ENCODE measurements at places on chromosomes 6 and 20. TPM values are rescaled to one million over a fixed set of nuclear protein-coding genes. Genes with fewer than 3 reads are reported as not detected.

PRPH2 gene
- total RNA-seq: 1.6 TPM

- DNase-seq: no peak
Measured at GRCh38 chr6:152948150-152948768, 34.6 kb downstream of the FBXO5 start.

DNA sequence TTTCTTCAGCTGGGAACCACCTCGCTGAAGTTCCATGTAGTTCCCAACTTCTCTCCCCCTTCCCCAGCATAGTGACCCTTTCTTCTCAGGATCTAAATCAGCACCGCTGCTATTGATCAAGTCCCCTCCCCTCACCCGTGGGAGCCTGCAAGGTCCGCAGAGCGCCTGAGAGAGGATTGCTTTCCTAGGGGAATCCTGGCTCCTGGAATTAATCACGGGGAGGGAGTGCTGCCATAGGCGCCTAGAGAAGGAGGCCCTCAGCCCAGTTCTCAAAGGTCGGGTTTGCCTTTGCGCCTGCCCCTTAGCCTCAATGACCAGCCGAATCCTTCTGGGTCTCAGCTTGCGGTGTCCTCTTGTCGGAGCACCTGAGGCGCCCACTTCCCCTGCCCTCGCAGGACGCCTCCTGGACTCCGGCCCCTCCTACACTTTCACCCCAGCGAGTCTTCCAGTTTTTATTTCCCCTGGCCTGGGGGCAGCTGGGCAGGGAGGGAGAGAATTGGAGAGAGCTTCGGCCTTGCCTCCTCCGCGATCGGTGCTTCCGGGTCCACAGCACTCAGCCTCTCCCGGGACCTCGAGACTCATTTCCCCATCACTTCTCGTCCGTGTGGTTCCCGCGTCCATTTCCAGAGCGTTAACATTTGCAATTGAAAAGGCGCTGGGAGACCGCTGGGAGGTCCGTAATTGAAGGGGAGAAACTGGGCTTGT is 3.1 kb upstream of the NKX2-2 start:
- DNase-seq: no peak

GRCh38 chr20:50111120-50111828 is 1.7 kb downstream of the UBE2V1 start:
- no peak for DNase-seq

TNFRSF21 gene
- 9.1 TPM for total RNA-seq

DNA sequence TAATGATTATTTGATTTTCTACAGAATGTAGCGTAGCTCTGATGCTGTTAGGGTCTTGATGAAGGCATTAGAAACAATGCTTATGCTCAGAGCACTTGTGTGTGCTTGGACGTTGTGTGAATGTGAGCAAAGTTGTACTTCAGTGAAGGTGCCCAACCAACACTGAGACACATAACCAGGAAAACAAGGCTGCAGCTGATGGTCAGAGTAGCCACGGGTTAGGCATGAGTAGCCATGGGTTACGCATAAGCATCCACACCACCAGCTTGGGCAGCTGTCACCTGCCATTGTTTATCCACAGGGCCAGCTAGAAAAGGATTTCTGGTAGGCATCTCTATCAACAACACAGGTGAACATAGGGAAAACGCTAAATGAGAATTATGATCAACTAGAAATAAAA is 326.6 kb downstream of the NRN1 start:
- no peak for DNase-seq

DNA sequence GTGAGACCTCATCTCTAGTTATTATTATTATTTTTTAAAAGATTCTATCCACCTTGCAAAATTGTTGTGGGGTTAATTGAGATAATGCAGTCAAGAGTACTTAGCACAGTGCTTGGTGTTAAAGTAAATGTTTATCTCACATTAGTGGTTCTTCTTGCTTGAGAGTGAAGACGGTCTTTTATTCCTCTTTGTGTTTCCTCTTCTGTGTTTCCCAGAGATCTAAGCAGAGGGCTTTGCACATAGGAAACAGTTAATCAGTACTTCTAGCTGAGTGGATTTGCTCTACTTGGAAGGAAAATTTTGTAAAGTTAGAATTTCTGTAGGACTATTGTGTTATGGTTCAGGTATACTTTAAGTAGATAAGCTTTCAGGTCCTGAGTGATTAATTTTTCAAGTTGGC is 3.5 kb downstream of the ARMC2 start:
- DNase-seq: no peak

DNA sequence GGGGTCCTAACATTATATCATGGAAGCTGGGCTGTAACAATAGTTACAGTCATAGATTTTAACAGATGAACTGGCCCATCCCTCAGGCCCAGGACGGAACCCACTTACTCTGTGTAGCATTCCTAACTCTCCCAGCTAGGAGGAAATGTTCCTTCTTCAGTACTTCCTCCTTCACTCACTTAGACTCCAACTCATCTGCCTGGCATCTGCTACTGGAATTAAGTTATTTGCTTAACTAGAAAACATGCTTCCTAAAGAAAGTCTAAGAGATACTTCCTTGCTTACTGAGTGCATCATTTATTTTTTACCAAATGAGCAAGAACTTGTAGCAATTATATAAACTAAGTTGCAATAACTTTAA is 20.5 kb downstream of the GCLC start:
- no peak for DNase-seq

- no peak for DNase-seq
Measured at GRCh38 chr20:18794428-18794787, 19.2 kb upstream of the SCP2D1 start.

FLRT3 gene
- total RNA-seq: 0.65 TPM

TOMM6 gene
- 123 TPM for total RNA-seq

GRCh38 chr6:126764671-126765070 is 353.8 kb upstream of the RSPO3 start:
- DNase-seq: no peak

OR2J3 gene
- total RNA-seq: not detected

DNA sequence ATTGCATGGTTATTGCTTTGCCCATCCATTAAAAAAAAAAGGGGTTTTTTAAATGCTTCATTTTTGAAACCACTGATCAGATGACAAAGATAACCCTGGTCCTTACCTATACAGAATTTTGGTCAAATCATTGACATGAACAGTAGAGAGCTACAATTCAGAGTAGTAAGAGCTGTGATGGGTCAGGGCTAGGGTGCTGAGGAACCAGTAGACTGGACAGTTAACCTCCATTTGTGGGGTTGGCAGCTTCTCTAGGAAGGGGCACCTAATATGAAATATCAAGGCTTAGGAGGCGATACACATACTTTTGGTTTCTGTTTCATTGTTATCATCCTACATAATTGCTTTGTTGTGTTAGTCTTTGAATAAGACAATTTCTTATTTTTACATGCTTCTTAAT is 55.1 kb downstream of the ORC3 start:
- no peak for DNase-seq

GRCh38 chr6:56516003-56516402 is 126.7 kb downstream of the DST start:
- DNase-seq: no peak

- no peak for DNase-seq
Measured at GRCh38 chr6:132161283-132161682, 210.1 kb upstream of the CCN2 start.

HLA-G gene
- total RNA-seq: not detected

- peak; percentile 74 for DNase-seq
Measured at GRCh38 chr6:142187209-142187608, 40.1 kb downstream of the VTA1 start.

DNA sequence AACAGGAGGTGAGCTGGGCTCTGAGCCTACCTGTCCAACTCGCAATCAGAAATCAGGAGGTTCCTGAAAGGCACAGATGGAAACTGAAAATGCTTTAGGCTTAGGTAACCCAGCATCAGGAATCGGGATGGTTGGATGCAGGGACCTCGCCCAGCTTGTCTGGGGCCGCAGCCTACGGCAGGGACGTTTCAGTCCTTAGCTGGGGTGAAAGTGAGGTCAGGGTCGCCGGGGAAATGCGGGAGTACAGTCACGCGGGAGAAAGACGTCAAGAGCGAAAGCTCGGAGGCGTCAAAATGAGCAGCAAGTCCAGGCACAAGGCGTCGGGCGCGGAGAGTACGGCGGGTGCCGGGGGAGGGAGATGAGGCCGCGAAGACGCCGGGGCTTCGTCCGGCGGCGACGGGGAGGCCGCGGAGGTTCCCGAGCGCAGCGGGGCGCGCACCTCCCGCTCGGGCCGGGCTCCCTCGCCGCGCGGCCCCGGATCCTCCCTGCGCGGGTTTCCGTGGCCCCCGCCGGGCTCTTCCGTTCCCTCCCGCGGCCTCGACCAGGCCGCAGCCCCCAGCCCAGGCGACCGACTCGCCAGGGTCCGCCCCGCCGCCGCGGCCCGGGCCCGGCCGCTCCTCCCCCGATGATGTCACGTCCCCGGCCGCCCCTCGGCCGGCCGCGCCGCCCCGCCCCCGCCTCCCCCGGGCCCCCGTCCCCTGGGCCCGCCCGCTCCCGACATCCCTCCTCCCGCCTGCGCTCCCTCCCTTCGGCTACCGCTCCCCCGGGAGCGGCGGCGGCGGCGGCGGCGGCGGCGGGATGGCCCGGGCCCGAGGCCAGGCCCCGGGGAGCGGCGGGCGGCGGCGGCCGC is at the start of gene EBF4:
Gene EBF4 (plus strand): TSS at position 745 of the 850 bp plus-strand sequence. CDS start 866 bp downstream, outside the sequence.
- DNase-seq: peak; percentile 82

C20orf144 gene
- not detected for total RNA-seq

RIPPLY2 gene
- total RNA-seq: not detected

ELMO2 gene
- 38.5 TPM for total RNA-seq

DNA sequence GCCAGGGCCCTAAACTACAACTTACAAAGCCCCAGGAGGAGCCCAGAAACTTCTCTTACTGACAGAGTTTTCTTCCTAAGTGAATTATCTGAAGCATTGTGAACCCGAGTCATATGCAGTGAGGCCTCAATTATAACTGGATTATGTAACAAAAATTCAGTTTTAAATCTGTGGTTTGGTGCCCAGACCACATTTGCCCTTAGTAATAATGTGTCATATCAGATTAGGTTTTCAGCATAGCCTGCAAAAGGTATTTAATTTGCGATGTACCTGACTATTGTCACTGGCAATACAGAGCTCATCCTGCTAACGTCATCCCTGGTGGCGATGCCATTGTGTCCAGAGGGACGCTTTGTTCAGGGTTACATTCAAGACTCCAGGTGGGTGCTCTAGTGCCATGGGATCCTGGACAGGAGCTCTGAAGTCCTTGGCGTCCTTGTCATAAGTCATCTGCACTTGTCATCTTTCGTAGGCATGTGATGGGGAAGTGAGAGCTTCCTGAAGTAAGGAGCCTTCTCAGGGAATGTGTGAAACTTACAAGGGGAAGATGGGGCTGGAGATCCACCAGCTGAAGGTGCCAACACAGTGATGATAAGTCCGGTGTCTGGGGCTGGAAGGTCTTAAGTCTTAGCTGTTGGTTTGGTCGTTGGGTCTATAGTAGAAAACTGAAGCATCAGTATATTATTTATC is 65.1 kb downstream of the HIVEP1 start:
- DNase-seq: no peak

DNA sequence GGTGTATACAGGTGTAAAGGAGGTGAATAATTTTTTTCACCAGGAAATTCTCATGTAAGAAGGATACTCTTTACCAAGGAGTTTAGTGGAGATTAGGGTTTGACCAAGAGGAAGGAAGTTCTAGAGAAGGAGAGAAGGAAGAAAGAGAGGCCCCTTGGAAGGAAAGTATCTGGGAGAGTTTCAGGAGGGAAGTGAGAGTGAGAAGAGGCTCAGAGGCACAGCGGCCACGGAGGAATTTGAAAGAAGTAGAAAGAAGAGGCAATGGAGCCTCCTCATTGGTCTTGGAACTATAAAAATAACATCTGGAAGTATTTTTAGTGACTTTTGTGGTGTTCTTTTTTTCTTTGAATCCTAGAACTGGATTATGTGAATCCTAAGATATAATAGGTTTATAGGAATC is 50.8 kb upstream of the MCUR1 start:
- no peak for DNase-seq

DNA sequence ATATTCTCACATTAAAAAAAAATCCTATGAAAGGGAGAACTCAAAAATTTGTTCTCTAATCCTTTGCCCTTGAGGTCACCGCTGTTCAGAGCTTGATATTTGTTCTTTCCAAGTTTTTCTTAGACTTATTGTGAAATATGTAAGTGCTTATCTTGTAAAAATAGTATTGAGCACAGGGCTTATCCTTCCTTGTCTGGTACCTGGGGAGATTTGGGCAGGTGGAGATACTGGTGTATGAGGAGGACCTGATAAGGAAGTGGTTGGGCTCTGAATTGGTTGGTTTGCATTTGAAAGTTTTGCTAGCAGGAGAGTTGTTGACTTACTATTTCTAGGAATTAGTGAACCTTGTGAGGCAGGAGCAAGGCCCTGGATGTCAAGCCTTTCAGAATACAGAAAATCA is 28.9 kb upstream of the ANKEF1 start:
- no peak for DNase-seq

DNA sequence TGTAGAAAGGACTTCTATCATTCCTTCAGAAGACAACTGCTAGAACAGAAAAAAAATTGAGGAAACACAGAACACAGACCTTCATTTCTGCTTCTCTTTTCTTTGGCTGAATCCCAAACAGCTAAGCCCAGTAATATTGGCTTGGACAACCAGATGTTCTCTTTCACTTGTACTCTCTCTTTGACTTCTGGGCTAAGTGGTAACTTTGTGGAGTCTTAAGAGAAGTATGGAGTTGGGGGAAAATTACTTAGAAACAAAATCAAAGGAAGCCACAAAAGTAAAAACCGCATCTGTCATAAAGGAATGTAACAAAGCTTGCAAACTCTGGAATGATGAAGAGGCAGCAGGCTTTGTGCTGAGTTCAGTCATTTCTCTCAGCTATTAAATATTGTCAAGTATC is 587.5 kb downstream of the CBLN4 start:
- no peak for DNase-seq

ELOVL4 gene
- 0.45 TPM for total RNA-seq

NKX2-4 gene
- total RNA-seq: not detected

IL20RA gene
- total RNA-seq: 2.1 TPM

NDUFAF5 gene
- 62.4 TPM for total RNA-seq

DNA sequence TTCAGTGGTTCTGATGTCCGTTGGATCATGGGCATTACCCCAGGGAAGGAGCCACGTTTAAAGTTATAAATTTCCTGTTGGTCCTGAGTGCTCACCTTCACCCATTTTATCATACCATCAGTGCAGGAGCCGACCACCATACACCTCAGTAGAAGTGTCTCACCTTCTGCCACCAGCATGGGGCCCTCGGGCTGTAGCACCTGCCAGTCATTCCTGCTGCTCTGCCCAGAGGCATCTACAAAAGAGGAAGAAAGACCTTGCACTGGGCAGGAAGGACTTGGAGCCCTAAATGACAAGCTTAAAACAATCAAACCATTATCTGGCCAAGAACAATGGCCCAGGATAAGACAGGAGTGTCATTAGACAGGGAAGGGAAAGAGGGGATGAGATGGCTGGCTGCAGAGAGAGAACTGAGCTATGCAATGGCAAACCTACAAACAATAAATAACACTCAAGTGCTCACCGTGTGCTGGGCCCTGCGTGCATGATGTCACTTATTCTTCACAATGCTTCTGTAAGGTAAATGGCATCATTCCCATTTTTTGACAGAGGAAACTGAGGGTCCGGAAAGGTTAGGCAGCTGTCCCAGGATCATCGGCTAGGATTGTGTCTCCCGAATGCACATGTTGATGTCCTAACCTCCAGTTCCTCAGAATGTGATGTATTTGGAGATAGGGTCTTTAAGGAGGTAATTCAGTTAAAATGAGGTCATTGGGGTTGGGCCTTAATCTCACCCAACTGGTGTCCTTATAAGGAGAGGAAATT is 11.2 kb downstream of the SIRPB2 start:
- no peak for DNase-seq

GRCh38 chr6:107629548-107630129 is 139.7 kb downstream of the SOBP start:
- DNase-seq: no peak

GRCh38 chr6:121901432-121901831 is 466.0 kb downstream of the GJA1 start:
- no peak for DNase-seq

HMGN3 gene
- 198 TPM for total RNA-seq

NOX3 gene
- total RNA-seq: not detected

- DNase-seq: no peak
Measured at GRCh38 chr20:20333866-20334265, 34.0 kb upstream of the INSM1 start.

Data from right cardiac atrium (tissue), 5 donors.